Caco-2 (cell line): ENCODE measurements at places on chromosomes 7 and 10. TPM values are rescaled to one million over a fixed set of nuclear protein-coding genes. Genes with fewer than 3 reads are reported as not detected.

FFAR4 gene
- 2.5 and 2.7 TPM in 2 replicates for total RNA-seq

DNA sequence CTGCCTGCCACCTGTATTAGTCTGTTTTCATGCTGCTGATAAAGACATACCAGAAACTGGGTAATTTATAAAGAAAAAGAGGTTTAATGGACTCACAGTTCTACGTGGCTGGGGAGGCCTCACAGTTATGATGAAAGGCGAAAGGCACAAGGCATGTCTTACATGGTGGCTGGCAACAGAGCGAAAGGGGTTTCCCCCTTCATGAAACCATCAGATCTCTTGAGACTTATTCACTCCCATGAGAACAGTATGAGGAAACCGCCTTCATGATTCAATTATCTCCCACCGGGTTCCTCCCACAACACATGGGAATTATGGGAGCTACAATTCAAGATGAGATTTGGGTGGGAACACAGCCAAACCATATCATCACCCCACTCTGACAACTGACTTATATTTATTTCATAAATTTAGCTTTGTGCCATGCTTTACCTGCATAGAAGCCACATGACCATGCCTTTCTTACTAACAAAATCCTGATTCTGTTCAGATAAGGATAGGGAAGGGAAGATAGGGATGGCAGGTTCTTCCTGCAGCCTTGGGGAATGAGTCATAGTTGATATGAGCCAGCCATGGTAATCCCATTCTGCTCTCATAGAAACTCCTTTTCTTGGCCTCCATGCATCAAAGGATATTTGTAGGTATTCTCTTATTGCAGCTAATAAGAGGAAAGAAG lies 191.3 kb upstream of the AGK start:
- no peak for DNase-seq
- H3K36me3 ChIP-seq: no peaks in the 10 kb centered on the region
- H3K4me3 ChIP-seq: no peak overlapping the region
- H3K4me1 ChIP-seq: peaks cover 14% of the 10 kb centered on the region; the same call in 1 of the 2 replicates

DNA sequence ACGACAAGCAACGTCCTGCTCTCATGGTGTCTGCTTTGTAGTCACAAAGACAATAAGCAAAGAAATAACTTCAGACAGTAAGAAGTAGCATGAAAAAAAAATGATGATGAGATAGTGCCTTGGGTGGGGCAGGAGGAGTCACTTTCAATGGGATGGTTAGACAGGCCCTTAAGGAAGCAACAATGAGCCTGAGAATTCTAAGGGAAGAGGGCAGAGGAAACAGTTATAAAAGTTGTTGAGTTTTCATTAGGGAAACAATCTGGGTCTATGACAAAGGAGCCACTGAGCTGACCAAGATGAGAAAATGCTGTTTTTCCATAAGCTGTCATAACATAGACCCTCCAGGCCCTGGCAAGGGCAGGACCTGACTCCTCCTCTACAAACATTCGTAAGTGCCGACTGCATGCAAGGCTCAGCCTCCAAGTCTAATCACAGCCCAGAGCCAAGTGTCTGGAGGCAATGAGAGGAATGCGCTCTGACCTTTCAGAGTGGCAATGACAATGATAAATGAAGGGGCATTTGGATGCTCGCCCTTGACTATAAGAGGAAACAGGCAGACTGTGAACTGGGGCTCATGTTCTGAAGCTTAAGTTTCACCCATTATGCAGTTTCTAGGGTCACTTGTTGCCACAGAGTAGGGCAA lies 43.7 kb downstream of the PPP1R3C start:
- H3K4me1 ChIP-seq: peaks cover 17% of the 10 kb centered on the region
- H3K27me3 ChIP-seq: no peaks in the 10 kb centered on the region
- H3K27ac ChIP-seq: no peak overlapping the region
- DNase-seq: no peak
- H3K4me3 ChIP-seq: no peak overlapping the region

DNA sequence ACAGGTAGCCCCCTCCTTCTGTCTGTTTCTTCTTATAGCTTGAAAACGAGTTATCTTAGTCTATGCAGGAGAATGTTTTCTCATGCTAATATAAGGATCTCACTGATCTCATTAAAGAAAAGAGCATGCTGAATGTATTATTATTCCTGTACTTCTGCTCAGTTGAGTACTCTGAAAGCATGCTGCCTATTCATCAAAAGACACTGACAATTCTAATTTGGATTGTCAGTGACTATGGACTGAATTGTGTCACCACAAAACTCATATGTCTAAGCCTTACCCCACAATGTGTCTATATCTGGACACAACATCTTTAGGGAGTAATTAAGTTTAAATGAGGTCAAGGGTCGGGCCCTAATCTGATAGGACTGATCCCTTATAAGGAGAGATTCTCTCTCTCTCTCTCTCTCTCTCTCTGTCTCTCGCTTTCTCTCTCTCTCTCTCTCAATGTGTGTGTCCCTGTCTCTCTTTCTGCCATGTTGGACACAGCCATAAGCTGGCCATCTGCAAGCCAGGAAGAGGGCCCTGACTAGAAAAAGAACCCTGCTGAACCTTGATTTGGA lies 98.4 kb downstream of the GNAT3 start:
- H3K4me3 ChIP-seq: no peak overlapping the region
- H3K4me1 ChIP-seq: no peaks in the 10 kb centered on the region
- H3K27me3 ChIP-seq: no peaks in the 10 kb centered on the region
- no peaks in the 10 kb centered on the region for H3K36me3 ChIP-seq
- no peak overlapping the region for H3K27ac ChIP-seq
